ENCODE measurements at places on chromosomes 3 and 15. TPM values are rescaled to one million over a fixed set of nuclear protein-coding genes. Genes with fewer than 3 reads are reported as not detected.

GRCh38 chr3:185656321-185656840 lies 70.3 kb downstream of the SENP2 start:
- DNase-seq: no peak

- no peak for DNase-seq
These were observed 32.2 kb downstream of the ATP10A start for GRCh38 chr15:25830844-25831451.

- DNase-seq: no peak
These were observed 251.5 kb upstream of the CBLB start for GRCh38 chr3:106120356-106120755.

GRCh38 chr3:29503958-29504357 lies 223.1 kb downstream of the RBMS3 start:
- DNase-seq: no peak

DNA sequence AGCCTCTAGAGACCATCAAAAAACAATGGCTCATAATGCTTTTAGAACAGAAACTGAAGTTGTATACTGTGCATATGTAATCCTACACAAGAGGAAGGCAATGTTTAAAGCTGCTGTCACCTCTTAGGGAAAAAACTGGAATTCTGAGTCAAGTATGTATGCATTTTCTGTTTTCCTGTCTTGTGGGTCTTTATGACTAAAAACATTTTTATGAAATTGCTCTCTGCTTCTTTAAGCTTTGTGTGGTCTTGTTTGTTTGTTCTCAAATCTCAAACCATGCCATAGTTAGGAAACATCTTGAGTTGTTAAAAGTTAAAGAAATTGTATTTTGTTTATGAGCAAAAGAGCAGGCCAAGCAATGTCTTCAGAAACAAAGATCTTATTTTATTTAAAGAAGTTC lies 80.9 kb upstream of the SOX2 start:
- no peak for DNase-seq

- peak; percentile 61 for DNase-seq
These were observed 1.2 kb downstream of the GP5 start for GRCh38 chr3:194397757-194398312.

- DNase-seq: no peak
These were observed 5.3 kb downstream of the MAP2K5 start for GRCh38 chr15:67547836-67548235.

CBLB gene
- 104 TPM for total RNA-seq

PLAAT1 gene
- total RNA-seq: not detected
